ENCODE measurements at places on chromosomes 3 and 15.

- no peak for DNase-seq
These were observed 94.1 kb upstream of the GOLGA8J start for GRCh38 chr15:29988701-29989100.

GRCh38 chr15:68578980-68579935, at the start of gene CORO2B:
Gene CORO2B, plus strand, starts transcription at chr15:68578993. Its CDS starts 270 bp downstream, at chr15:68579263.
- DNase-seq: peak; percentile 36

DNA sequence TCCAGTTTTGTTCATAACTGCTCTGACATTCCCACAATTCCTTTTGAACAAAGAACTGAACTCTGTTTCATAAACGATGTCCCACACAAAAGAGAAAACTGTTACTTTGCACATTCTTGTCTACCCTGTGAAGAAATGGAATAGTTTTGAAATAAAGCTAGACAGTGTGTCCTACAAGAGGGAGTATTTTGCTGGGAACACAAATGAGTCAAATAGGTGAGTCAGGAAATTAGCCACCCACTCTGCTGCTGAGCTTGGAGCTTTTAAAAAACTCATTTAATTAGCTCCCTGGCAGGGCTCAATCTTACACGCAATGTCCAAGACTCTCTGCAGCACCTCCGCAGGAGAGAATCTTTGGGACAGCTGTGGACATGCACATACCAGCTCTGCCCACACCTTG, 193.4 kb downstream of the SLC9A9 start:
- DNase-seq: no peak

GRCh38 chr3:32138545-32139104, 32.2 kb downstream of the GPD1L start:
- DNase-seq: no peak

DNA sequence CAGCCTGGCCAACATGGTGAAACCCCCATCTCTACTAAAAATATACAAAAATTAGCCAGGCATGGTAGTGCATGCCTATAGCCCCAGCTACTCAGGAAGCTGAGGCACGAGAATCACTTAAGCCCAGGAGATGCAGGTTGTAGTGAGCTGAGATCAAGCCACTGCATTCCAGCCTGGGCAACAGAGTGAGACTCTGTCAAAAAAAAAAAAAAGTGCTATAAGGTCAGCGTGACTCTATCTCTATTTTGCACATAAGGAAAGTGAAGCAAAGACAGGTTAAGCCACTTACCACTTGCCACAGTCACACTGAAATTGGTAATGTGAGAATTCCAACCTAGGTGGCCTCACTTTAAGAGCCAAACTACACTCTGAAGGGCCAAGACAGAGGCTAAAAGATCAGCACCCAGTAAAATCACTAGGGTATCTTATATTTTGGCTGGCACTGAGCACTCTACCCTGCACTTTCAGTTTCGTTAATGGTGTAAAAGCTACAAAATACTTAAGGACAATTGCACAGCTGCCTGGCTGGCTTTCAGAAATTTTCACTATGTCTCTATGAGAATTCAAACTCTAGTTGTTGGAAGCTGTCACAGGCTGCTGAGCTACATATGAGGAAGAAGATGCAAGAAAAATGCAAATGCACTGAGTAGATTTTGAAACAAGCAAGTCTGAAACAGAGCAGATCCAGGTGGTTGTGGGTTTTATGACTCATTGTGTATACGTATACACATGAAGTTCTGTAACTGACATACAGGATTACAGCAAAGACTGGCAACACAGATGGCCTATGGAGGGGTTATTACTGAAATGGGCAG, 32.7 kb downstream of the TRANK1 start:
- peak; percentile 54 for DNase-seq

DNA sequence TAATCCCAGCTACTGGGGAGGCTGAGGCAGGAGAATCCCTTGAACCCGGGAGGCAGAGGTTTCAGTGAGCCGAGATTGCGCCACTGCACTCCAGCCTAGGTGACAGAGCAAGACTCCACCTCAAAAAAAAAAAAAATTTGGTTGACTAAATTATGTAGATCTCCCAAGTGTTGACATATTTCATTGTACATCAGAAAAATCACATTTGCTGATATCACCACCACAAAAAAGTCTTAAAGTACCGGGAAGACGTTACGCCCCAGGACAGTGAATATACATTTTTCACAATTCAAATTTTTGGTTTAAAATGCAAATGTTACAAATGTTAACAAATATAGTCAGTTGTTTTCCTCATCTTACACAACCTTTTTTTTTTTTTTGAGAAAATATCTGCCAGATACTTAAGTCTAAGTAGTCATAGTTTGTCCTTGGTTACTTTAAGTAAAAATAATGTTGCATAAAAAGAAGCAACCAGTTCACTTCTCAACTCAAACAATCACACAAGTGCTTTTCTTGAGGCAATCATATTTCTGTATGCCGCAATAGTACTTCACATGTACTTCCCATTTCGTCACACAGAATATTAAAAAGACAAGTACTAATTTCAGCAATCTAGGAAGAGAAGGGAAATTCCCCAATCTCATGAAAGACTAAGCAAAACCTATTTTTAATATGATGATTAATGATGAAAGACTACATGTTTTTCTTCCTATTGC, 41.0 kb upstream of the TCF12 start:
- DNase-seq: no peak

- no peak for DNase-seq
These were observed 14.3 kb downstream of the MEF2A start for GRCh38 chr15:99580076-99580475.

DNA sequence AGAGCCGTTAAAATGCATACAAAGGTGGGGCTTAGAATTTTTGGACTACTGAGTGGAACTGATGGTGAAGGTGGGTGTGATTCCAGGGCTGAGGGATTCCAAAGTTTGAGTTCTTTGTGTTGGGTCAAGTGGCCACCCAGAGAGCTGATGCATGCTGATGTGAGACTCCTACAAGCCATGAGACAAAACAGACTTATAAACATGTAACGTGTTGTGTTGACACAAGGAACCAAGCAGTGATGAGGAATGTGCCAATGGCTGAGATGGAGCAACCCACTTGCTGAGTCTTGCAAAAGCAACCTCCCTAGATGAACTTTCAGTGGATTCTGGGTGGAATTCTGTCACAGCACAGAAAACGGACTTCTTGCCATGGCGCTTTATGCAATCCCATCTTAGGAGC, 289.0 kb downstream of the TLE3 start:
- DNase-seq: no peak

Data from HTR-8/SVneo (cell line).